ENCODE measurements at places on chromosomes 2 and 18.
A peak's percentile ranks its signal among the peaks of the same experiment; 100 is the strongest.

DNA sequence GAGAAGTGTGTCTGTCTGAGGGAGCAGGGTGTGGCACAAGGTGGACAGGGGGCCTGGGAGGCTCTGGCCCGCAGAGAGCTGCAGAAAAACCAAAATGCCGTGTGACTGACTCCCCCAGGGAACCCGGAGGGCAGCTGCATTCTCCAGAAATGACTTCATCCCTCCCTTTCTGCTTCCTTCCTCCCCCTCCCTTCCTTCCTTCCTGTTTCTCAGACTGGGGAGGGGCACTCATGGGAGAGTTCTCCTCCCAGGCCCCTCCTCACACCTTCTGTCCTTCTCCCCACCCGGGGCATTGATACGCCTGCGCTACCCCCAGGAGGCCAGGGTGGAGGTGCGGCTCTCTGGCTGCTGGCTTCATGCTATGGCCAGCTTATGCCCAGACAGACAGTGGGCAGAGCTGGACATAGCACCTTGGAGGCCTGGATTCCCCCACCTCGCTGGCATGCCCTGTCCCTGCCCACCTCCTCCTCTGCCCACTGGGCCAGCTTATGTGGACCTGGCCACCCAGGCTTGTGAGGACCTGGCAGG lies 8.2 kb upstream of the GPR17 start:
- peak; percentile 42 for DNase-seq

GRCh38 chr2:725468-725867 lies 48.3 kb upstream of the TMEM18 start:
- DNase-seq, result no peak

- peak; percentile 50 for DNase-seq
Measured at GRCh38 chr2:28406276-28407096, 13.8 kb downstream of the FOSL2 start.

- no peak for DNase-seq
Measured at GRCh38 chr2:58878778-58879177, 637.7 kb upstream of the FANCL start.

GRCh38 chr18:8469544-8470130 lies 139.6 kb upstream of the RAB12 start:
- DNase-seq, result no peak

GRCh38 chr2:4973973-4974372 lies 718.2 kb upstream of the SOX11 start:
- DNase-seq, result no peak

GRCh38 chr2:229314117-229314516 lies 43.0 kb upstream of the PID1 start:
- no peak for DNase-seq

GRCh38 chr2:9403924-9404323 lies 19.4 kb downstream of the ITGB1BP1 start:
- no peak for DNase-seq

DNA sequence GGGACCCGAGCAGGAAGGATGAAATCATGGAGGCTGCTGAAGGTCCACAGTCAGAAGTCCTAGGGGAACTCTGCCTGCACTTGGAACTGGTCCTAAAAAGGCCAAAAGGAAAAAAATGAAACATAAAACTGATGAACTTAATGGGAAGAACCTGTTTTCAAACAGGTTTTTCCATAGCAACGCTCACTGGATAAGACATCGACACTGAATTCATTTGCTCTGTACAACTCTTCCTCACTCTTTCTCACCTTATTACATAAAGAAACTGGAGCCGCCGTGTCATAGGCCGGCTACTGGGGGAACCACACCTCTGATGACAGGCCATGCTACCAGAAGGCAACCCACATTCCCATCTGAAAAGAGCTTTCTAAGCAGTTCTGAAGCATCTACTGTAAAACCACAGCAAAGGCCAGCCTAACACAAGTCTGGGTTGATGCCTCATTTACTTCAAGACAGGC lies 83.6 kb downstream of the FARSB start:
- DNase-seq, result no peak

GRCh38 chr2:108958002-108958401 lies 31.0 kb downstream of the EDAR start:
- DNase-seq, result no peak

DNA sequence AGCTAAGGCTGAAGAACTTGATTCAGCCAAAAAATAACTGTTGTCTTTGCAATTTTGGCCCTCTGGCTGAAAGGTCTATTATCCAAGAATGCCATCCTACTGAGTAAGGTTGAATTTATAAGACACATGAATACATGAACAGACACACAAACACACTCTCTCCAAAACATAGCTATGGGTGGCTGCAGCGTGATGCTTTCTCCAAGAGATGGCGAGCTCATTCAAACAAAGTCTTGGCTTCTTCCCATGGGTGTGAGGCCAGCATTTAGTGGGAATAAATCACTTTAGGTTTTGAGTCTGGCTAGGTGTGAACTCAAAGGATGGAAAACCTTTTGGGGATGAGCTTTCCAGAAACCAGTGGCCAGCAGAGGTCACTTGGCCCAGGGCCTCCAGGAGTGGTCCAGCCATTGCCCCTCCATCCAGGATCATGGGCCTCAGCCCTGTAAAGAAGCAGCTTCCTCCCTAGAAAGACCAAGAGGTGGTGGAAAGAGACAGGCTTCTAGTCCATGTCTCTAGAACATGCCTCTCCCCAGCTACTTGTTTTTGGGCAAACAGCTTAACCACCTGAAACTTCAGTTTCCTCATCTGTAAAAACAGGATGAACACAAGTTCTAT lies 11.0 kb upstream of the OSR1 start:
- no peak for DNase-seq

- DNase-seq, result peak; percentile 62
Measured at GRCh38 chr18:57077786-57078552, 68.9 kb upstream of the BOD1L2 start.

- no peak for DNase-seq
Measured at GRCh38 chr2:30713698-30714097, 93.5 kb downstream of the CAPN13 start.

- DNase-seq, result no peak
Measured at GRCh38 chr2:189192766-189193165, 13.2 kb upstream of the COL5A2 start.

DNA sequence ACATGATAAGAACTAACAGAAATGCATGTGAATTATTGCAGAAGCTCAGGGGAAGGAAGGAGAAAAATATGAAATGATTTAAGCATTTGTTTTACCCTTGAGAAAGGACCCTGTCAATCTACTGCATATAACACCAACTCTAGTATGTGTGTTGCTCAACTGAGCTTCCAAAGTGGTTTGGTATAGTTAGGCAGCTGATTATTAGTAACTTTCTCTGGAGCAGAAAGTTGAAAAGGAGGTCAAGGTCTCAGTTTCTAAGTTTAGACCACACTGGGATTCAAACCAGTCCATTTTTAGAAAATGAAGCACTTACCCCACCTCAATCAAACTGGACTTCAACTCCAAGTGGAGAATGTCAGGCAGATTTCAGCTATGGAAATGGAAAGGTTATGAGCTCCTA lies 123.3 kb upstream of the CDC42EP3 start:
- no peak for DNase-seq

GRCh38 chr2:194319222-194319992 lies 1337.6 kb upstream of the SLC39A10 start:
- DNase-seq, result no peak

GRCh38 chr2:9250498-9251153 lies 44.0 kb downstream of the ASAP2 start:
- DNase-seq, result no peak

DNA sequence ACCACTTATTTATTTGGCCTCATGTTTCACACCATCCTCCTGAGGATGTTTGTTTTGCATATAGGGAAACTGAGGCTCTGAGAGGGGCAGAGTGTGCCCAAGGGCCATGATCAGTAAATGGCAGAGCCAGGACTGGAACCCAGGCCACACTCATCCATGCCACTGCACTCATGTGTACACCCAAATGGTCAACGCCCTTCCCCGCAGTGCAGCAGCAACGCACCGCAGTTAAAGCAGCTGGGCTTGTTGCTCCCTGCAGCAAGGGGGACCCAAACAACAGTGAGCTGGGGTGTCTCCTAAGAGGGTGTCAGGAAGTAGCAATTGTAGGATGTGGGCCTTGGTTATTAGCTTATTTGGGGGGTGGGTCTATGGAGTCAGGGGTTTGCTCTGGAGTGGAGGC lies 36.6 kb downstream of the ZAP70 start:
- no peak for DNase-seq

DNA sequence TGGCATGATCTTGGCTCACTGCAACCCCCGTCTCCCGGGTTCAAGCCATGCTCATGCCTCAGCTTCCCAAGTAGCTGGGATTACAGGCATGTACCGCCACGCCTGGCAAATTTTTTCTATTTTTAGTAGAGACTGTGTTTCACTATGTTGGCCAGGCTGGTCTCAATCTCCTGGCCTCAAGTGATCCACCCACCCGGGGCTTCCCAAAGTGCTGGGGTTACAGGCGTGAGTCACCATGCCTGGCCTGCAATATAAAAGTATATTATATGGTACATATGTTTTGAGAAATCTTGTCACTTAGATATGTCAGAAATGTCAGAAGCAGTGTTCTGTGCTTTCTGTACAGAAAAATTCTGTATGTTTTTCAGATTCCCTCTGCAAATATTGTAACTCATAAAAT lies 19.2 kb upstream of the XPO1 start:
- no peak for DNase-seq

DNA sequence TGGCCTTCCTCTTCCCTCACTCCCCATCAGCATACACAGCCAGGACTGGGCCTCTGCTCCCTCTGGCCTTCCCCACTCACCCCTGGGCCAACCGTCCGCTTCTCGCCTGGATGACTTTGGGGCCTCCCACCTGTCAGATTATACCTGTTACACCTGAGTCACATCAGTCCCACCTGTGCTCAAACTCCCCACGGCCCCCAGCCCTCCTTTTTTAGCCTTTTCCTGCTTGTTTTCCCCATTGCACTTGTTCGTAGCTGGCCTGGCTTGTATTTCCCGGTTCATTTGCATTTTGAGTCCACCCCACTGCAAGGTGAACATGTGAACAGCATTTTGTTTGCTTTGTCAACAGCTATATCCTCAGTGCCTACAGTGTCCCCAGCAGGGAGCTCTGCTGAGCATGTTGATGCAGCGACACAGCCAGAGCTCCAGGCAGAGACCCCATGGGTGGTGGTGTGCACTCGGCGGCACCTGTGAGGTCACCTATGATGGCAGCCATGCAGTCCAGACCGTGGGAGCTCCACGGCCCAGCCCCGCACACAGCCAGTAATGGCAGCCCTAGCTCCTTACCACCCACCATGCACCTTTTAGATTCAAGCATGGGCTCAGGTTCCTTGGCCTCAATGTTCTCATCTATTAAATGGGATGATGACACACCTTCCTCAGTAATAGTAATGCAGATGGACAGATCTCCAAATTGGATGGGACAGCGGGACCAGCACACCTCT lies 276.4 kb upstream of the HS6ST1 start:
- DNase-seq, result no peak

DNA sequence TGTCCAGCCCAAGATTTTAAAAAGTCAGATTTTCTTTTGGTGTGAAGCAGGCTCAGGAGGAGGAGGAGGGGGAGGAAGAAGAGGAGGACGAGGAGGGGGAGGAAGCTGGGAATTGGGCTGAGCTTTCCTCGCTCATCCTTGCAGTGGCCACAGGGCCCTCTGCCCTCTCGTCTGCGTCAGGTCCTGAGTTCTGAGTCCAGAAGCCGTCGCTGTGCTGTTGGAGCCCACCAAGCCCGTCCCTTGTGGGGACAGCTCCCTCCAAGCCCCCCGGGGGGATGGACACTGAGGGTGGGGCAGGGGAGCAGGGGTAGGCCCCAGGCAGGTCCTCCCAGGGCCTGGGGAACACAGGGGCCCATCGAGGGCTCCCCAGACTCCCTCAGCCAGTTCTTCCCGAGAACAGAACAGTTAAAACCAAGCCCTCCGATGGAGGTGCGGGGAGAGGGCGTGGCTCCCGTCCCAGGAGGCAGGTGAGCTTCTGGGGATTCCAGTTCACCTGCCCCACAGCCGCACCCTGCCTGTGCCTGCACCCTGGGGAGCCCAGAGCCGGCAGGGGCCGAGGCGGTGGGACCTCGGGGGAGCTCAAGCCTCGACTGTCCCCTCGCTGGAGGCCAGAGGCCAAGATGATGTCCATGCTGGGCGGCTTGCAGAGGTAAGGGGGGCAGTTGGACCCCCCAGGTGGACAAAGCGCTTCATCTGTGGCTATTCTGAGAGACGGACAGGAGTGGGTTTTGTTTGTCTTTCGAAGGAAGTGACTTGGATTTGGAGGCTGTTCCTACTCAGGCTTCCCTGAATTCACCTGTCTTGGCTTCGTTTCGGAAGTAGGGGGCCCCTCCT lies at the start of gene GAL3ST2:
TSS of gene GAL3ST2 (plus strand) at position 487 of the 834 bp plus-strand sequence. CDS start at position 621, 134 bp downstream.
- no peak for DNase-seq

GRCh38 chr2:196274387-196274809 lies 103.0 kb upstream of the STK17B start:
- peak; percentile 8 for DNase-seq

DNA sequence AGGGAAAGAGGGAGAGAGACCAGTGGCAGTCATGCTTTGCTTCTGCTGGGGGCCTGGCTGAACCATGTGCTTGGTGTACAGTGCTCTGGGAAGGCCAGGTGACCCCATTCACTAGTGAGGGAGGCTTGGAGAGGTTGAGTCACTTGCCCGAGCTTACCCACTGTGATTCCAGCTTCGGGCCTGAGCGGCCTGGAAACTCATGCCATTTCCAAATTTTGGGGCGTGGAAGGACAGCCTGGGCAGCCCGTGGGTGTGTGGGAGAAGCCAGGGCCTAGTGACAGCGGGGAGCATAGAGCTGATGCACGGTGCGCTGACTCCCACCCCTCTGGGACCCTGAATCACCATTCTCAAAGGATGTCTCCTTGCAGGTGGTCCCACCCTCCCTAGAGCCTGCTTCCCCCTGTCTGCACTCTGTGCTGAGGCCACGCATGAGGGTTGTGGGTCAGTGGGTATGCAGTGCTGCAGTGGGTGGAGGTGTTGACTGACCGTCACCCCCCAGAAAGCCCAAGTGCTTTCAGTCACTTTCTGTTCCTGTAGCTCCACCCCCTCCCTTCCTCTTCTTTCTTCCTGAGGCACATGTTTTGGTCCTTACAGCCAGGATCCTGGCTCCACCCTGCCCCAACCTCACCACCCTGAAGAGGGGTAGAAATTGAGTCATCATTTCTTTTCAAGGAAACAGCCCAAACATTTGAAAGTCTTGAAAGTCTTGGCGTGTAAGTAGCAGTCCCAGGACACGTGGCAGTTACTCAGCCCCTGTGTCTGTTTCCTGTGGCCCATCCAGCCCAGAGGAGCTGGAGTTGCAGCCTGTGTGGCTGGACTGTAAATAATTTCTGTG lies 69.3 kb upstream of the MCFD2 start:
- DNase-seq, result peak; percentile 98

DNA sequence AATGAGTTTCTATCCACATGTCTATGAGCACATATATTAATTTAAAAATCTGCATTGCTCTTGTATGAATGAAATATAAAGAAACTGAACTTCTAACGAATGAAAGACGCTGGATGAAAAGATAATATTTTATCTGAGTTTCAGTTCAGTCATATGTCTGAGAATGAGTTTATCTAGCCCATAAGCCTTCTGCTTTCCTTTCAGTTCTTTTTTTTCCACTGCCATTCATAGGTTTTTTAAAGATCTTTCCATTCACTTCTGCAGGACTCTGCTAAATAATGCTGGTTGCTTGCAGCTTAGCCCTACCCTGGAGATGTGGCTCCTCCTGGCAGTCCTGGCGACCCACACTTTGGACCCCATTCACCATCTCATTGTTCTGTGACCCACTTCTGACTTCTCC lies 109.0 kb downstream of the BCL2 start:
- DNase-seq, result no peak

- no peak for DNase-seq
Measured at GRCh38 chr2:239278941-239279365, 121.9 kb downstream of the HDAC4 start.

Measured in Kasumi-1 (cell line).